CD4-positive, alpha-beta T cell treated with Interferon gamma for 1 hour (primary cell): ENCODE measurements at places on chromosomes 1 and 21.

DNA sequence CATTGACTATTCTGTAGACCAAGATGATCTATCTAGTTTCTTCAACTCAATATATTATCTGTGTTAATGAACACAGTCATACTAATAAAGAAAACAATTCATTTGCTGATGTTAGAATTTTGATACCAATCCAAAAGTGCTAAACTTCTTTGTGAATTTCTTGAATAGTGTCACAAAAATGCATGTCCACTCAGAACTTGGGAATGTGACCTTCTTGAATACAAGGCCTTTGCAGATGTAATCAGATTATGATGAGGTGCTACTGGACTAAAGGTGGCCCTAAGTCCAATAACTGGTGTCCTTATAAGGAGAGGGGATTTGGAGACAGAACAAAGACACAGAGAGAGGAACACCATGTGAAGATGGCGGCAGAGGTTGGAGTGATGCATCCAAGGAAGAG lies 305.8 kb upstream of the ZP4 start:
- no peak for DNase-seq

- no peak for DNase-seq
Observed at GRCh38 chr1:19009126-19009881, 52.8 kb upstream of the IFFO2 start.

- no peak for DNase-seq
Observed at GRCh38 chr1:201213926-201214325, 23.3 kb downstream of the IGFN1 start.

DNA sequence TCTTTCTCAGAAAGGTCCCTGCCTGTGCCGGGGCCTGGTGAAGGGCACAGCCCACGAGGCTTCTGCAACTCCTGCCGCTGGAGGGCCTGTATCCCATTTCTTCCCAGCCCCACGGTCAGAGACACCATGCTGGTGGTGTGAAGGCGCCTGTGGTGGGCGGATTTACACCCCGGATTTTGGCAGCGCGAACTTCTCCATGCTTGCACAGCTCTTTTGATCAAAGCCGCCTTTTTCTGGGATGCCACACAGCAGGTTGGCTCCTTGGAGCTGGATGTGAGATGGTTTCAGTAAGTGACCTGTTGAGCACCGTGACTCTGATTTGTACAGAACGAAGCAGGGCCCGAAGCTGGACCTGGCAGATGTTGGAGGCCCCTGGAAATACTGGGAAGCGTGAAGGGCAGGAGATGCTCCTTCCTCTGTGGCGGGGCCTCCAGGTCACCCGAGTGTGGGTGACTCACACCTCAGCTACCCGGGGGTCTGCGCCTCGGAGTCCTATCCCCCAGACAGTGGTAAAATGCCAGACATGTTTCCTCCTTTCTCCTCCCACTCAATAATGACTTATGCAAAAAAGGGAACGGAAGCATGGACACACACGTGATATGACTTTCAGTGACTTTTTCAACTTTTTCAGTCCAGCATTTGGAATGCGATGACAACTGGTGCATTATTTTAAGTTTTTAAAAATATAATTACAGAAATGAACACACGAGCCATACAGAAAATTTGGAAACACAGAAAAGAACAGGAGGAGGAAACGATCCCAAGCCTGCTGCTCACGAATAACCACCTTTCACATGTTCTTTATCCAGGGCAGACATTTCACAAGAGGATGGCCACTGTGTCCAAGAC lies 9.0 kb downstream of the UMODL1 start:
- DNase-seq = no peak

DNA sequence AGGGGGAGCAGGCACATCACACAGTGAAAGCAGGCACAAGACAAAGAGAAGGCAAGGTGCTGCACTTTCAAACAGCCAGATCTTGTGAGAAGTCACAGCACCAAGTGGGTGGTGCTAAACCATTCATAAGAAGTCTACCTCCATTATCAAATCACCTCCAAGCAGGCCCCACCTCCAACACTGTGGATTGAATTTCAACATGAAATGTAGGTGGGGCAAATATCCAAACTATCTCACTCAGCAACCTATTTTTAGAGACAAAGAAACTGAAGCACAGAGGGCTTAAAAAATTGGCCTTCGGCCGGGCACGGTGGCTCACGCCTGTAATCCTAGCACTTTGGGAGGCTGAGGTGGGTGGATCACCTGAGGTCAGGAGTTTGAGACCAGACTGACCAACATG lies 90.4 kb downstream of the UBE2U start:
- no peak for DNase-seq

- no peak for DNase-seq
Observed at GRCh38 chr1:27349784-27350662, 8.2 kb downstream of the SYTL1 start.

DNA sequence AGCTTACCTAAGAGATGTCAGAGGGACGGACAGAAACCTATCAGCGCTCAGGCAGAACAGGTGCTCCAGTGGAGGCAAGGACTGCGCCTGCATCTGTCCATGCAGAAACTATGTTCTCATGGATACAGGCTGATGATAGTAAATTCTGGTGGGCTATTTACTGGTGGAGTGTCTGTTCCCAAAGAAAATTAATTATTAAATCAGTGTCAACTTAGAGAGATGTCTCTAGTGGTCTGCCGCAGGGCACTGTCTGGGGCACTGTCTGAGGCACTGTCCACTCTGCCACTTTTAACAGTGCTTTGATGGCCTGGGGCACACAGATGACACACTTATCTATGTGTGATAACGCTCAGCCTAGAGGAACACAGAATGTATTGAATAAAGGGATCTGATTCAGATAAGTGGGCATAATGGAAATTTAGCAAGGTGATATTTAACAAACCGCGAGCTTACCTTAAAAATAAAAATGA lies 148.1 kb downstream of the RGS7 start:
- DNase-seq = no peak

DNA sequence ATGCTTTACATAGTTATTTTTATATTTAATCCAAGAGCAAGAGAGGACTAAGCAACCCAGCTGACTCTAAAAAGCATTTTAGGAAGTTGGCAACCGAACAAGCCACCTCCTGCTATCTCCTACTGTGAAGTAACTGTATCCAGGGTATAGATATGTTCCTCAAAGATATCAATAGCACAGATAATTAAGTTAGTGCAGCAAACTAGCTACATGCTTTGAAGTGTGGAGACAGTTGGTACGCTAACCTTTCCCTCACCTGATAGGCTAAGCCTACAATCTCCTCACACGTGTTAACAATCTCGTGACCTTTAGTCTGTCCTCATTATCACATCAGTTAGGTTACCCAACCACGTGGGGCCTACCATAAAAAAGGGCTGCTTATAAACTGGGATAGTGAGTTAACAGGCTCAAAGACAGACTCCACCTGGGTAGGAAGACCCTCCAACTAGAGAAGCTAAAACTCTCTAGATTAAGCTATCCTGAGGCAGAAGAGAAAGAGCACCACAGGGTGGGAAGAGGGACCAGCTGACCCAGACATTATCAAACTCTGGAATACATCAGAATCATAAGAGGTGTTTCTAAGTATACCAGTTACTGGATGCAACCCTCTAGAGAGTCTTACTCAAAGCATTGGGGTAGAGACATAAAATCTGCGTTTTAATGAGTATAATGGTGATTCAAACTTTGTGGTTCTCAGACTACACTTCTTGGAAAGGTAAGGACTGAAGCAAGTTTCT lies 340.1 kb upstream of the ESRRG start:
- no peak for DNase-seq

DNA sequence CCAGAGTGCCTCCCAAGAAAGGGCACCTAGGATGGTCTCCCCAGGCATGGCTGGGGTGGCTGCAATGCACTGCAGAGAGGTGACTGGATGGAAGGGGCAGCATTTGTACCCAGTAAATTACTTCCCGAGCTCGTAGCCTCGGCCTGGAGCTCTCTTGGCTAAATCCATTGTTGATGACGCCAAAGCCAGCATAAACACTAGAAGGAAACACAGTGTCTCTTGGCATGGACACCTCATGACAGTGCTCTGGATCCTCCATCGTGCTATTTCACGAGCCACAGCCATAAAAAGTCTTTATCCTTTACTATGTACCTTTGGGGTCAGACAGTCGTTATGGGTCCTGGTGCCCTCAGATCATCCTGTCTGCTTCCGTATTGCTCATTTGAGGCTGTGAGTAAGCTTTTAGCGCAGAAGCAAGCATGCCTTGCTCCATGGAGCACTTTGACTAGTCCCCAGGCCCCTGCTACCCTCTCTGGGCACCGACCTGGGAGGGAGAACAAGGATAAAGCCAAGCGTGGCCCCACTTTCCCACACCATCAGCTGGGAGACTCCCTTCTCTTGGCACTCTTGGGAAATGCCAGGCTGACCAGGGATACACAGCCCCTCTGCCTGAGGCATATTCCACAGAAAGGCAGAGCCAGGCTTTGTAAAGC lies 10.3 kb upstream of the PRELP start:
- DNase-seq = no peak

GRCh38 chr1:7586031-7586941 lies 184.8 kb upstream of the VAMP3 start:
- DNase-seq = no peak

- DNase-seq = no peak
Observed at GRCh38 chr1:94301186-94301585, 63.8 kb upstream of the ARHGAP29 start.

GRCh38 chr1:81681601-81682266 lies 119.0 kb upstream of the ADGRL2 start:
- DNase-seq = no peak
